Fibroblast of skin of right biceps (primary cell): ENCODE measurements at places on chromosomes 16 and 17.

DNA sequence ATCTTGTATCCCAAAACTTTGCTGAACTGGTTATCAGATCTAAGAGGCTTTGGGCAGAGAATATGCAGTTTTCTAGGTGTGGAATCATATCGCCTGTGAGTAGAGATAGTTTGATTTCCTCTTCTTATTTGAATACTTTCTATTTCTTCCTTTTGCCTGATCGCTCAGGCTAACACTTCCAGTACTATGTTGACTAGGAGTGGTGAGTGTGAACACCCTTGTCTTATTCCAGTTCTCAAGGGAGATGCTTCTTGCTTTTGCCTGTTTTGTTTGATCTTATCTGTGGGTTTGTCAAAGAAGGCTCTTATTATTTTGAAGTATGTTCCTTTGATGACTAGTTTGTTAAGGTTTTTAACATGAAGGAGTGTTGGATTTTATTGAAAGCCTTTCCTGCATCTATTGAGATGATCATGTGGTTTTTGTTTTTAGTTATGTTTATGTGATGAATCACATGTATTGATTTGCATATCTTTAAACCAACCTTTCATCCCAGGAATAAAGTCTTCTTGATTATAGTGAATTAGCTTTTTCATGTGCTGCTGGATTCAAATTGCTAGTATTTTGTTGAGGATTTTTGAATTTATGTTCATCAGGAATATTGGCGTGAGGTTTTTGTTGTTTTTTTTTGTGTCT, 17.0 kb upstream of the CCL13 start:
- DNase-seq = no peak

- no peak for DNase-seq
These were observed 18.1 kb downstream of the TMC6 start for GRCh38 chr17:78110363-78111015.

DNA sequence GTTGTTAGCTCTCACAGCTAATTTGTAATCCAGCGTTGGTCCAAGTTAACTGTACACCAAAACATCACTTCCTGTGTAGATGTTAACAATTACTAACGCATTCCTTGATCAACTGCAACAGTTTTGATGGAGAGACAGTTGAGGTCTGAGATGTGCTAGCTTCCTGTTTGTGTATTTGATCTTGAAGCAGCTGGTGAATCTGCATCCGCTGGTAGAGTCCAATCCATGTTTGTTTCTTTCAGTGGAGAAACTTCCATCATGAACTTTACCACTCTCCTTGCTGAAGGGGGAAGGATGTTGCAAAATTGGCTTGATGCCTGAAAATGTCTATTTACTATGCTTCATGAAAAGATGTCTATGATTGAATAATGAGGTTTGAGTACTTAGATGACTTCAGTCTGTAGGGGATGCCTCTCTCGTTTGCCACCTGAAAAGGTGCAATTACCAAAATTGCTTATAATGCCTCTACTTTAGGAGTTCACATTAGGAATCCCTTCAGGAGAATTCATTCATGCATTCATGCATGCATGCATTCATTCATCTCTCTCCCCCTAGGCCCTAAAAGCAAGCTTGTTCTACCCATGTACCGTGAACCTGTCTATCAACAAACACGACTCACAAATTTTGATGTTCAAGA, 39.6 kb upstream of the ZKSCAN2 start:
- DNase-seq = no peak

- DNase-seq = peak; percentile 94
These were observed 8.4 kb downstream of the RSPRY1 start for GRCh38 chr16:57194512-57194911.

GRCh38 chr17:68763562-68763961, 162.4 kb upstream of the FAM20A start:
- DNase-seq = peak; percentile 34

- no peak for DNase-seq
These were observed 86.3 kb downstream of the WNT3 start for GRCh38 chr17:46732160-46732559.

GRCh38 chr16:11356573-11357331, 11.5 kb downstream of the RMI2 start:
- DNase-seq = peak; percentile 70

DNA sequence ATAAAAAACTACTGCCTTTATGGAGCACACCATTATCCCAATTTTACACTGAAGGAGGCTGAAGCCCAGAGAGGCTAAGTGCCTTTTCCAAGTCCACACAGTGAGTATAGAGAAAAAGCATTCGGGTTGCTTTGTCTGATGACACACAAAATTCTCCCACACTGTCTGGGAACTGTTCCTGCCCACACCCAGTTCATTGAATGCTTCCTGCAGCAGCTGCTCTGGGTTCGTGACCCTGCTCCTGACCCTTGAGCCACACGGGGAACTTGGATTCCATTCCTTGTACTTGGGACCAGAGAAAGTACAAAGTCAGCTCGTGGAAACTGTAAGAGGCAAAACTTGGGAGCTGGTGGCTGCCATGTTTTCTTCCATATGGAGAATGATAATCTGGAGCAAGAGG, 57.9 kb downstream of the AKAP1 start:
- DNase-seq = no peak

DNA sequence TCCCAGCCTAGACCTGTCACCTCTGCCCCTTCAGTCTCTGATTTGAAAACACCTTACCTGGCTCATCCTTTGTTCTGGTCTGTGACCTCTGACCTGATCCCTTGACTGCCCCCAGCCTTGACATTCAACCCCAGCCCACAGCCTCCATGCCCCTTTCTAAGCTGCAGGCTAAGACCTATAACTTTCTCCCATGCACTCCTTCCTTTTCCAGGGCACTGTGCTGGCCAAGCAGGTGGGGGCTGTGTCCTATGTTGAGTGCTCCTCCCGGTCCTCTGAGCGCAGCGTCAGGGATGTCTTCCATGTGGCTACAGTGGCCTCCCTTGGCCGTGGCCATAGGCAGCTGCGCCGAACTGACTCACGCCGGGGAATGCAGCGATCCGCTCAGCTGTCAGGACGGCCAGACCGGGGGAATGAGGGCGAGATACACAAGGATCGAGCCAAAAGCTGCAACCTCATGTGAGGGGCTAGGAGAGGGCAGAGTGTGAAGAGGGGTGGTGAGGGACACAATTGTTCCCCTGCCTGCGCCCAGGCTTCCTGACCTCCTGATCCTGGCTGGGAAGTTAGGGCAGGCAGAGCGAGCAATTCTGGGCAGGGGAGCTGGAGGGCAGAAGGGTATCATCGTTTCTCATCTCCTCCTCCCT, 3.3 kb downstream of the RND2 start:
- DNase-seq = no peak

DNA sequence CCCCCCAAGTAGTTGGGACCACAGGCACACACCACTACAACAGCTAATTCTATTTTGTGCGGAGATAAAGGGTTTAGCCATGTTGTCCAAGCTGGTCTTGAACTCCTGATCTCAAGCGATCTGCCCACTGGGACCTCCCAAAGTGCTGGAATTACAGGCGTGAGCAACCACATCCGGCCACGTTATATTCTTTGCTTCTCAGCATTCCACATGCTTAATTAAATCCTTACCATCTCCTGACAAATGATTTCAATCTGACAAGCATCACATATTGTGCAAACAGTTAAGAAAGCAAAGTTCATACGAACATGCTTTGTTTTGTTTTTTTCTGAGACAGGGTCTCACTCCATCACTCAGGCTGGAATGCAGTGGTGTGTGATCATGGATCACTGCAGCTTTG, 18.2 kb downstream of the HIGD1B start:
- DNase-seq = peak; percentile 86

DNA sequence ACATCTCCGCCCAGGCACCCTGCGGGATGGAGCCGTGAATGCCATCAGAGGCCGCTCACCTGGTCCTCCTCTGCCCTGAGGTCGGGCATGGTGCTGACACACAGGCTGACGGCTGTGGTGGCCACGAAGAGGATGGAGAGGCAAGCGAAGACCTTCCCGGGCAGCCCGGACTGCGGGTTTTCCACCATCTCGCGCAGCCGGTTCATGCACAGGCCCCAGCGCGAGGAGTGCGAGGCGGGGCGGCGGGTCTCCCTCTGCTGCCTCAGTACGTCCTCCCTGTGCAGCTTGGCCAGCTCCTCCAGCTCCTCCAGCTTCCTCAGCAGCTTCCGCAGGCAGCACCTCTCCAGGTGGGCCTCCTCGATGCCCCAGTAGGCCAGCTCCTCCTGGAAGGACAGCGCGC, 3.1 kb downstream of the KCNG4 start:
- DNase-seq = no peak

DNA sequence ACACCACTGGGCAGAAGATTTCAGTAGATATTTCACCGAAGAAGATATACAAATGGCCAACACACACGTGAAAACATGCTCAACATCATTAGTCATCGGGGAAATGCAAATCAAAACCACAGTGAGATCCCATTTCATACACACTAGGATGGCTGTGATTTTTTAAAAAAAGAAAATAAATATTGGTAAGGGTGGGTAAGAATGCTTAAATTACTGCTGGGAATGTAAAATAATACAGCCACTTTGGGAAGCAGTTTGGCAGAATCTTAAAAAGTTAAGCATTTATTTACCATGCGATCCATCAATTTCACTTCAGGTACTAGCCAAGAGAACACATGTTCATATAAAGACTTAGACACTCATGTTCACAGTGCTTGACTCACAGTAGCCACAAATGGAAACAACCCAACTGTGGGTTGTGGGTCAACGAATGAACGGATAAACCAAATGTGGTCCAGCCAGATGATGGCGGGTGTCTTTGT, 6.5 kb upstream of the C16orf74 start:
- DNase-seq = peak; percentile 76

DNA sequence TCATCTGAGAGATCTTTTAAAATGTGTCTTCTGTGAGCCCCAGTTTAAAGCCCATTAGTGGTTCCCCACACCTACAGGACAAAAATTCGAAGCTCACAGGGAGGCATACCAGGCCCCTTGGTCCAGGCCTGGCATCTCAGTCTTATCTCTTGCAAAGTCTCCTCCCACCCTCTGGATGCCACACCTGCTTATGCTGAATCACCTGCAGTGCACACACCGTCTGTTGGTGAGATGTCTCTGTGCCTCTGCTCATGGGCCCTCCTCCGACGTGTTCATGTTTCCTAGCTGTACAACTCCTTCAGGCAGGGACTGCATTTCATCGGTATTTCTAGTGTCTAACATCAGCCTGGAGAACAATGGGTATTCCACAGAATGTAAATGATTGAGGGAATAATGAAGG, 41.6 kb downstream of the RNF157 start:
- DNase-seq = no peak

- DNase-seq = peak; percentile 47
These were observed 2.1 kb upstream of the SEZ6 start for GRCh38 chr17:29007860-29008455.

DNA sequence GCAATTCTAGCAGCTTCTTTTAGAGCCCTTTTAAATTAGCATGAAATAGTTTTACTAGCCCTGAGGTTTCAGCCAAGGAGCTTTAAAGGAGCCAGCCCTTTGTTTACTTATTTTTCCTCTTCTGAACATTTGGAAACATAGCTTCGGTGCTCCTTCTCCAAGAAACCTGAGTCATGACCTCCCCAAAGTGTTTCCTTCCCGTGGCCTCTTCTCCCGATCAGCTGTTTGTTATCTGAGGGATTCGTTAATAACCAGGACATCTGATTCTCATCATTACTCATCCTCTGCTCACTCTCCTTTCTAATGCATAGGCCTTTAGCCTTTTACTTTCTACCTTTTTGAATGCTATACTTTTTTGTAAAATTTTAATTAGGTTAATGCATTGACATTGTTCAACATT, 204.5 kb downstream of the WWOX start:
- DNase-seq = peak; percentile 25
